ENCODE measurements at places on chromosomes 1 and 21. TPM values are rescaled to one million over a fixed set of nuclear protein-coding genes. Genes with fewer than 3 reads are reported as not detected.
A peak's percentile ranks its signal among the peaks of the same experiment; 100 is the strongest.

DNA sequence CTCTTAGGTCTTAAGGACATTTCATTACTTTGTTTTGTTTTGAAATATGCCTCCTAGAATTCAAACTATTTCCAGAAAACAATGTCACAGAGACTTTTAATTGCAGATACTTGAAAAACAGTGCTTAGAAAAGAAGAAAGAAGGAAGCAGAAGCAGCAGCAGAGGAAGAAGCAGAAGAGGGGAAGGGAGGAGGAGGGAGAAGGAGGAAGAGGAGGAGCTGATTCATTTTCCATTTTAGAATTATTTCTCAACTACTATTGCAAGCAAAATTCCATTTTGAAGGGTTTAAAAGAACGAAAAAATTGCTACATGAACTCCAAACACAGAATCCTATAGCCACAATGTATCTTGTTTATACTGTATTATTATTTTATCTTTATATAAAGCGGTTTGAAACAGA, 13.9 kb downstream of the RC3H1 start:
- H3K27ac ChIP-seq, result peak overlapping the region; percentile 73
- H3K4me3 ChIP-seq, result no peak overlapping the region
- peaks cover 23% of the 10 kb centered on the region for H3K4me1 ChIP-seq
- H3K36me3 ChIP-seq, result peaks cover 19% of the 10 kb centered on the region
- H3K27me3 ChIP-seq, result no peaks in the 10 kb centered on the region
- DNase-seq, result no peak

GRCh38 chr1:235972311-235972689, 92.6 kb downstream of the NID1 start:
- H3K36me3 ChIP-seq, result no peaks in the 10 kb centered on the region
- no peak for DNase-seq
- peak overlapping the region; percentile 9 for H3K27ac ChIP-seq

DNA sequence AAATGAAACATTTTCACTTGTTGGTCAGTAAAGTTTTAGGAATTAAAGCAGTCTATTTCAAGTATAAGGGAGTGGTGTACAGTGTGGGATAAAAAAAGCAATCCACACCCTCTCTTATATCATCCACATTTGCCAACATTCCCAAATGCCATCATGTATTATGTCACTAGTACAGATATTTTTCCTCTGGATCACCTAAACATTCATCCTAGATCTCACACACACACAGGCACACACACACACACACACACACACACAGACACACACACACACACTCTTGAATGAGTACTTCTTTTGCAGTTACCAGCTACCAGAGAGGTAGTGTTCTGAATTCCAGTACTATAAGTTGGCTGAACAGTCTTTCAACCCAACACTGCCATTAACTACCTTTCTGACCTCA, 1369.1 kb upstream of the ADGRL4 start:
- H3K27ac ChIP-seq, result peak overlapping the region; percentile 2
- DNase-seq, result peak; percentile 47
- H3K36me3 ChIP-seq, result no peaks in the 10 kb centered on the region
- peaks cover 16% of the 10 kb centered on the region for H3K4me1 ChIP-seq
- no peak overlapping the region for H3K4me3 ChIP-seq

Gene ANGPTL1
- not detected for total RNA-seq

Gene RIPK4
- total RNA-seq, result 22.3 TPM

Gene LRRN2
- not detected for total RNA-seq

GRCh38 chr1:92879316-92879968, 47.6 kb downstream of the RPL5 start:
- H3K27ac ChIP-seq, result no peak overlapping the region
- no peak overlapping the region for H3K4me3 ChIP-seq
- H3K36me3 ChIP-seq, result no peaks in the 10 kb centered on the region
- no peaks in the 10 kb centered on the region for H3K4me1 ChIP-seq
- no peaks in the 10 kb centered on the region for H3K27me3 ChIP-seq
- DNase-seq, result no peak

DNA sequence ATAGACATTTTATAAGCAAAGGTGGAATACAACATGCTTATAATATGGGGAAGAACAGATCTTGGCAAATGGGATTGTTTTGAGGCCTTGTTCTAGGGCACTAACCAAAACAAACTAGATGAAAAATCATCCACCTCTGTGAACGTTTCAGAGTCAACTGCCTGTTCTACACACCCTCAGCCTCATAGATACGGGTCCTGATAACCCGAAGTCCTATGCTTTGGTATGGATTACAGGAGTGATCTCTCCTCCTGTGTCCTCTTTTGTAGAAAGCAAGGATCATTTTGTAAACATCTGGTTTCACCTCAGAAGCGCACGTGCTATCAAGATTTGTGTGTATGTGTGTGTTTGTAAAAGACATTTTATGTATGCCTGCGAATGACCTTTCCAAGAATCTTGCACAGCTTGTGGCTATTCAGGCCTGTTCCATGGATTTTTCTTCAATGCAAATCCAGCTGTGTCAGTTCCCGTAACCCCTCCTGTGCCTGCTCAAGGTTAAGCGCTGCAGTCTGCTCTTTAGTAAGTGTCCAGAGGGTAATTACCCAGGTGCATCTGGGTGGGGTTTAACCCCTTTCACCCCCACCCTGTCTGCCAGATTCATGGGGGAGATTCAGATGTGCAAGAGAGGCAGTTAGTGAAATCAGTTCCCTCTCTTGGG, 132.4 kb downstream of the ROR1 start:
- H3K27me3 ChIP-seq, result no peaks in the 10 kb centered on the region
- H3K36me3 ChIP-seq, result no peaks in the 10 kb centered on the region
- DNase-seq, result no peak
- peaks cover 6% of the 10 kb centered on the region for H3K4me1 ChIP-seq
- H3K4me3 ChIP-seq, result no peak overlapping the region

- H3K27me3 ChIP-seq, result peaks cover 3% of the 10 kb centered on the region
- no peaks in the 10 kb centered on the region for H3K36me3 ChIP-seq
- no peak for DNase-seq
- no peak overlapping the region for H3K27ac ChIP-seq
These were observed 118.5 kb downstream of the HLX start for GRCh38 chr1:220997791-220998190.

GRCh38 chr1:5597991-5598823, 394.0 kb downstream of the NPHP4 start:
- no peak overlapping the region for H3K4me3 ChIP-seq
- no peak overlapping the region for H3K27ac ChIP-seq
- H3K27me3 ChIP-seq, result peaks cover 28% of the 10 kb centered on the region

- H3K4me1 ChIP-seq, result no peaks in the 10 kb centered on the region
- H3K27ac ChIP-seq, result no peak overlapping the region
These were observed 40.8 kb downstream of the GLUL start for GRCh38 chr1:182350839-182351238.

DNA sequence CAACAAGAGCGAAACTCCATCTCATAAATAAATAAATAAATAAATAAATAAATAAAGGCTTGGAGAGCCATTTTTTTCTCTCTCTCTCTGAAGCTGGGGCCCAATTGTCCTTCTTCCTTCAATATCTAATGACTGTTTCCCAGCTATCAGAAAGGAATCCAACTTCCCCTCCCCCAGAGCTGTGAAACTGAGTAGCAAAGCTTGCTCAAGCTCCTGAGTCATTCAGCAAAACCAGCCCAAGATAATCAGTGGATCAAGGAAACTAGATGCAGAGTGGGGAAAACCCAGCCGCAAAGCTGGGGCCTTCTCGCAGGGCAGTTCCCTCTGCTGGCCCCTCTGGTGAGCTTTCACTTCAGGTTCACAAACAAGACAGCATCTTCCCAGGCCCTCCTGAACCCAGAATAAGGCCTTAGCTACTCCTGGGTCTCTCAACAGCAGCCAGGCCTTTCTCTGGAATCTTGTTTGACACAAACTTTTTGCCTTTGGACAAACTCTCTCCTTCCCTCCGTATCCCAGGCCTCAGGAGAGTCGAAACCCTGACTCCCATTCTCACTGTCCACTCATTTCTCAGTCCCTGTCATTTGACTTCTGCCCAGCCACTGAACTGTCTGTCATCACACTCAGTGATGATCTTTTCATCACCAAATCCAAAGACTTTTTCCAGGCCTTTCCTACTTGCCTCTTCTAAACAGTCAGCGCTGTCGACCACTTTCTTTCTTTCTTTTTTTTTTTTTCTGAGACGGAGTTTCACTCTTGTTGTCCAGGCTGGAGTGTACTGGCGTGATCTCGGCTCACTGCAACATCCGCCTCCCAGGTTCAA, 18.0 kb upstream of the PTP4A2 start:
- peaks cover 35% of the 10 kb centered on the region for H3K4me1 ChIP-seq
- H3K4me3 ChIP-seq, result peak overlapping the region; percentile 39
- H3K27ac ChIP-seq, result peak overlapping the region; percentile 100
- peaks cover 5% of the 10 kb centered on the region for H3K36me3 ChIP-seq
- H3K27me3 ChIP-seq, result no peaks in the 10 kb centered on the region

Gene PCBP3
- 3.7 TPM for total RNA-seq

Gene DMRTA2
- total RNA-seq, result not detected

DNA sequence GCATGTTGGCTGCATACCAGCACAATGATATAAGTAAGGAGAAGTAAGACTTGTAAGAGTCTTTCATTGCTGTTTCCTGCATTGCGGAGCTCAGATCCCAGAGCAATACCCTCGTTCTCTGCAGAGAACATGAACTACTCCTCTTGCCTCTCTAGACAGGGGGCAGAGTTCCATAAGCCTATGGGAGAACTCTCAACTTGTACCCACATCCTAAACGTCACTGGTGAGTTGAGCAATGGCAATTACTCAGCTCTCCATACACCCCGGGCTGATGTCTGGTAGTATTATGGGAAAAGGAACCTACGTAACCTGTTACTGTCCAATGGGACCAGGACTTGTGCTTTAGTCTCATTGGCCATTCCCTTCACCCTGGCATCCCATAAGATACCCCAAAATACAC, 27.3 kb upstream of the ZNF496 start:
- DNase-seq, result peak; percentile 92
- peaks cover 8% of the 10 kb centered on the region for H3K36me3 ChIP-seq
- H3K4me3 ChIP-seq, result no peak overlapping the region
- H3K27ac ChIP-seq, result no peak overlapping the region
- H3K27me3 ChIP-seq, result no peaks in the 10 kb centered on the region
